Neural crest cell (in vitro differentiated cells): ENCODE measurements at places on chromosomes 4 and X. TPM values are rescaled to one million over a fixed set of nuclear protein-coding genes. Genes with fewer than 3 reads are reported as not detected.

DNA sequence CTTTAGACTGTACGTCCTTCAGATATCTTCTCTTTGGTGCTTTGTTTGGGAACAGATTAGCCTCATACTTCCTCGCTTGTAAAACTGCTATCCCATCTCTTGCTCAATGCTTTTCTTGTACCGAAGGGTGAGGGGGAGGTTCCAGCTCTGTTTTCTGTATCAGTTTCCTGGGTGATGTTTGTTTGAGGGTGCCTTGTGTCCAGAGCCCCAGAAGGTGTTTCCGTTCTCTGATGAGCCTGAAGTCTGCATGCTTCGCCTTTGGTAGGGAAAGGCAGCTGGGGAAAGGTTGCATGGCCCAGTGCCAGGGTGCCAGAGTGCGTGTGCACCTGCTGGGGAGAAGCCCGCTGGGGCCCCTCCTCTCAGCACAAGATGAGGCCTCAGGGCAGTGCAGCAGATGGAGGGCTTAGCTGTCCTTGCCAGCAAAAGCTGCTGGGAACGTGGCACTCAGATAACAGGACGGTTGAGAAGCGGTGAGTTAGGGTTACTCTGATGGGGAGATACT, 73.7 kb downstream of the TBL1X start:
- no peak for DNase-seq

DNA sequence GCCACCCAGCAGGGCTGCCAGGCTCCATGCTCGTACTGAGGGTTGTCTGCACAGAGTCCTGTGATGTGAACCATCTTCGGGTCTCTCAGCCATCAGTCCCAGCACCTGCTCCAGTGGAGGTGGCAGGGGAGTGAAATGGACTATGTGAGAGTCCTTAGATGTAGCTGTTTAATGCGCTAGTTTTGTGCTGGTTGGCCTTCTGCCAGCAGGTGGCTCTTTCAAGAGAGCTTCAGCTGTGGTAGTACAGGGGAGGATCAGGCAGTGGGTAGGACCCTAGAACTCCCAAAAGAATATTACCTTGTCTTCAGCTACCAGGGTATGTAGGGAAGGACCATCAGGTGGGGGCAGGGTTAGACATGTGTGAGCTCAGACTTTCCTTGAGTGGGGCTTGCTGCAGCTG, 1066.0 kb downstream of the GLUD2 start:
- DNase-seq, result no peak

GAGE12H gene
- not detected in 2 replicates for total RNA-seq

- DNase-seq, result no peak
Observed at GRCh38 chr4:105741548-105741947, 33.0 kb downstream of the GSTCD start.

- no peak for DNase-seq
Observed at GRCh38 chr4:147182041-147182440, 236.4 kb upstream of the TTC29 start.

INPP4B gene
- 7.0 and 7.3 TPM in 2 replicates for total RNA-seq

GRCh38 chr4:177555007-177555574, 112.9 kb upstream of the AGA start:
- DNase-seq, result peak; percentile 49

DNA sequence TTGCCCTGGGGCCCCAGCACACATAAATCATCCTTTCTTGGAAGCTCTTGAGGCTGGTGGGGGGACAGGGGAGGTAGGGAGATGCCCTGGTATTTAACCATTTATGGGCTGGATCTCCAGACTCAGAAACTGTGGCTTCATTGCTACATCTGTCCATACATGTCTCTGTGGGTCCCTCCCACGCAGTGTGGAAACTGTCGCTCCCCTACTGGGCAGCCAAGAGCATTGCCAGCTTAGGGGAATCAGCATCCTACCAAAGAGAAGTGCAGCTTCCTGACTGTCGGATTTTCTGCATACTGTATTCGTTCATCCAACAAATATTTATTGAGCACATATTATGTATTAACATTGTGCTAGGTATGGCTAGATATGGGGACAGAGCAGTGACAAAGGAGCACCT, 3.7 kb downstream of the GRIPAP1 start:
- DNase-seq, result no peak

- no peak for DNase-seq
Observed at GRCh38 chrX:154091678-154092077, 5.8 kb downstream of the MECP2 start.

DNA sequence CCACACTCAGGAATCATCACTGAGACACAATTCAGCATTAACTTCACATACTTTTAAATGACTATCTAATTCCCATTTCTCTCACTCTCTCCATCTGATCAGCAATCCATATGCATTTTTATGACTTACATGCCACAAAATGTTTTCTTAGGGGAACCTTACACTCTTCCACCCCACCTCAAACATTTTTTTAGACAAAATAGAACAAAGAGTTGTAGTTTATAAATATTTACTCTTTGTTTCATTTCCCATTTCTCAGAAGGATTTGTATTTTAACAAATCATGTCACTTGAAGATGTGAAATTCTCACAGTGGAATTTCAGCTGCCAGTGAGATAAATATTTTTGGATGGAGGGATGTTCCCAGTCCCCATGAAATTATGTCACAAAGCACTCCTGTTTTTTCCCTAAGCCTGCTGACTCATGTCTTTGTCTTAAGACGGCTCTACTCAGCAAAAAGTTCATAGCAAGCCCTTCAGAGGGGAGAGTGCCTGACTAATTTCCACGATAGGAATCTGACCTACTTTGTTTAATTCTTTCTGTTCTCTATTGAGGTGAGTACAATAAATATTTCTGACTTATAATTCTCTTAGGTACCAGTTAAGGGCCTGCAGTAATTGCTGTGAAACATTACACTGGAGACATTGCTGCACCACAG, 257.7 kb downstream of the THOC2 start:
- no peak for DNase-seq

FGF5 gene
- not detected in 2 replicates for total RNA-seq

FAT1 gene
- 127 and 130 TPM in 2 replicates for total RNA-seq

DNA sequence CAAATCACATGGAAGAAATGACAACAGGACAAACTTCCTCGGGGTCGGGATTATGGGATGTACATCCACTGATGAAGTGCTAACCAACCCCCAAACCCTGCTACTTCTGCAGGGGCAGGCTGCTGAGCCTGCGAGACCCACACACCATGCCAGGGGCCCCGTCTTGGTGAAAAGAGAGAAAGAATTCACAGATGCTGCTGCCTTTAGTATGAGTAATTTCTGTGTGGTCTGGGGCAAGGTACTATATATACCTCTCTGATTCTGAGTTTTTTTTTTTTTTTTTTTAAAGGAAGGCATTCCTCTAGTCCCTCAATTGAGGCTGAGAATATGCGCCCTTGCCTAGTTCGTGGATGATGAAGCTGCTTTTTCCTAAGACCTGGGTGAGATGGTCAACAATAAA, 24.8 kb downstream of the PDHA1 start:
- no peak for DNase-seq

GRCh38 chr4:16263056-16263455, 36.8 kb upstream of the TAPT1 start:
- no peak for DNase-seq

GJB1 gene
- total RNA-seq, result 12.3 and 12.4 TPM in 2 replicates

DNA sequence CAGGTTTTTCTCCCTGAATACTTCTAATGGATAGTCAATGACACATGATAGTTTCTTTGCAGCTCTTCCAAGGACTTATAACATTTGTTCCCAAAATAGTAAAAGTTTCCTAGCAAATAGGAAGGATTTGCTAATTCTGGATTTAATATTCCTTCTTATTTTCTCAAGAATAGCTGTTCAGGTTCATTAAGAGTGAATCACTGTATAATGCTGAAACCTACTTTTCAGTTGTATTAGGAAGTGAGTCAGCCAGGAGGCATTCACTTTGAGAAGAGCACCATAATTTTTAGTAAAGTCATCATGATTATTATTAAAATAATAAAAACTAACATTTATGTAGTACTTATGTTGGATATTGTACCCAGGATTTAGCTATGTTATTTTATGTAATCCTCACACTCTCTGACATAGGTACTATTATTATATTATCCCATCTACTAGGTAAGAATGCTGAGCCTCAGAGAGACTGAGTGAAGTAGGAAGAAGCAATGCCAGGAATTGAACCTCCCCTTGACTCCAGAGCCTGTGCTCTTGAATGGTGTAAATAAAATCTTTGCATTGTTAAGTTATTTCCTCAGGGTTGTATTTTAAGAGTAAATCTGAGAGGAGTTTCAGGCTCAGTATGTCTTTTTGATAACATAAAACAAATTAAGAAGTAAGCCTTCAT, 114.8 kb downstream of the REELD1 start:
- DNase-seq, result no peak

DNA sequence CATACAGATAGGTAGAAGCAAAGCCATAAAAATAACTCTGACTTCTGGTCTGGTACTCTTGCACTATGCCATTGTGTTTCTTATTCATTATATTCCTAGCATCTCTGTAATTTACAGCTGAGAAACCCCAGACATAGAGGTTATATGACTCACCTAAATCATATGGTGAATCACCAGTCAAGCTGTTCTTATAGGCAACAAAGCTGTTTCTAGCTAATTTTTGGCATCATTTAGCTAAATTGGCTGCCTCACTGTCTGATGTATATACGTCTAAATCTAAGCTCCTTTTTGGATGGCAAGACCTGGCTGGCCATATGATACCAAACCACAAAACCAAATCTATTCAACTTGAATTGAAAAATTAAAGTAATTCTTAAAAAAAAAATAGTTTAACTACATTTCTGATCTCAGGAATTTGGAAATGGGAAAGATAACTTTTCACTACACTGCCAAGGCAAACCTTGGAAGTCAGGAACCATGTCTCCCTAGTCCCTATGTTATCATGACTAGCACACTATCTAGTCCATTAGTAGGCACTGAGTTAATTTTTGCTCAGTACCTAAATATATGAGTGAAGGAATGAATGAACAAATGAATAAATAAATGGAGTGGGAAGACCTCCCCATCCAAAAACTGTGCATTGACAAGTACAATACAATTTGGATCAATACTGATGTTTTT, 41.3 kb upstream of the STAG2 start:
- no peak for DNase-seq

DNA sequence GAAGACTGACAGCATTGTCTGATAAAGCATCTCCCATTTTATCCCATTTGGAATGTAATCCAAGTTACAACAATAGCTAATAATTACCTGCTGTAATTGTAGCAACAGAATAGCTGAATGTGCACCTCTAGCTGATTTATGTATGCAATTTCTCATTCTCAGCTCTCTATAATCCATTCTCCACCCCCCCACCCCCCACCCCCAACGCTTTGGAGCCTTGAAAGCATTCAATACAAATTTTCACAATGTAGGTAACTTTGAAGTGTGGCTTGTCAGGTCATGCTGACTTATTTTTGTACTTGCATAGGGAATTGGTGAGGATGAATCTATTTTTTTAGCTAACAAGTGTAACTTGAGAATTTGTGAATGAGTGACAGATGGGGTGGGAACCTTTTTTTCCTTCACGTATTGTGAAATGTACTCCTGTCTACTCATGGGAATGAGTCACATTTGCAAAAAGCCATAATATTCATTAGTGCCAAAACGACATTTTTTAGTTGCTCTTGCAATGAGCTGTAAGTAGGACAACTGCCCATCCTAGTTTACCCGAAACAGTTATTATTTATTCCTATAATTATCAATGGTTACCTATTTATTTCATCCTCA, 159.3 kb downstream of the PALLD start:
- DNase-seq, result no peak

DNA sequence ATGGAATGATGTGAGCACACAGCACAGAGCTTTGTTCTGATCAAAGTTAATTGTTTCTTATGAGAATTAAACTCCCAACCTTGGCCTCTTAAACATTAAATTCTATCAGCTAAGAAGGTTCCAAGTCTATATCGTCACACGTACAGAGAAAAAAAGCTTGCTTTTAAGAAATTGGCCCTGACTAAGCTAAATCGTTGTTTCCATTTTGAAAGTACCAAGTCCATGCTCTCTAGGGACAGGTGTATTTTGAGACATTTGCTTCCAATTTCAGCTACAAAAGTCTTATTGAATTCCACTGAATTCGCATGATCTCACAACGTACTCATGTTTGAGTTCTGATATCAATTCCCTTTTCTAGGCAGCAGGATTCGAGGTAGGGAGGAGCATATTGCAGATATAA, 157.4 kb downstream of the SHROOM3 start:
- no peak for DNase-seq

- DNase-seq, result no peak
Observed at GRCh38 chrX:18039023-18039422, 177.9 kb upstream of the RAI2 start.

CSAG1 gene
- total RNA-seq, result not detected in 2 replicates

GRCh38 chr4:157271166-157271869, 50.8 kb downstream of the GRIA2 start:
- DNase-seq, result no peak

NUDT11 gene
- total RNA-seq, result 39.8 and 41.3 TPM in 2 replicates

DNA sequence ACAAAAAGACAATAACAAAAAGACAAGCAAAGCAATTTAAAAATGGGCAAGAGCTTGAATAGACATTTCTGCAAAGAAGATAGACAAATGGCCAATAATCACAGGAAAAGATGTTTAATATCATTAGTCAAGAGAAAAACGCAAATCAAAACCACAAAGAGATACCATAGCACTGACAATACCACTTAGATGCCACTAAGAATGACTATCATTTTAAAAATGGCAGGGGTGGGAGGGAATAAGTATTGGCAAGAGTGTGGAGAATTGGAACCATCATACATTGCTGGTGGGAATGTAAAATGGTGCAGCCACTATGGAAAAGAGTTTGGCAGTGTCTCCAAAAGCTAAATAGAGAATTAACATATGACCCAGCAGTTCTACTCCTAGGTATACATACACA, 15.1 kb upstream of the EXOC1 start:
- DNase-seq, result no peak

DNA sequence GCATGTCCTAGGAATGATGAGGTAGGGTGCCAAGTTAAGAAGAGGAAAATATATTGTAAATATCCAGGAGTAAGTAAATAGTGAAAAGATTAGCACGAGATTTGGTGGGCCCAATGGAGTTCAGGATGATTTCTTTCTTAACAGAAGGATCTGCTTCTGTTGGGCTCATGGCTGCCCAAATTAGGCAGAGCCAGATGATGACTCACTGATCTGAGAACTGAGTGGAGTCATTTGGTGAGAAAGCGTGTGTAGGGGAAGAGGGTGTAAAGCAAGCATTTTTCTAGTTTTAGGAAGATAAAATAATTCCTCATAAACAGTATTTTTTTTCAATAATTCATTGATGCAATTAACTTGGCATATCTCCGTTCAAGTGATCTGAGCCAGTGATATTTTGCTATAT, 1.6 kb downstream of the TBX22 start:
- no peak for DNase-seq

STAP1 gene
- not detected in 2 replicates for total RNA-seq

DNA sequence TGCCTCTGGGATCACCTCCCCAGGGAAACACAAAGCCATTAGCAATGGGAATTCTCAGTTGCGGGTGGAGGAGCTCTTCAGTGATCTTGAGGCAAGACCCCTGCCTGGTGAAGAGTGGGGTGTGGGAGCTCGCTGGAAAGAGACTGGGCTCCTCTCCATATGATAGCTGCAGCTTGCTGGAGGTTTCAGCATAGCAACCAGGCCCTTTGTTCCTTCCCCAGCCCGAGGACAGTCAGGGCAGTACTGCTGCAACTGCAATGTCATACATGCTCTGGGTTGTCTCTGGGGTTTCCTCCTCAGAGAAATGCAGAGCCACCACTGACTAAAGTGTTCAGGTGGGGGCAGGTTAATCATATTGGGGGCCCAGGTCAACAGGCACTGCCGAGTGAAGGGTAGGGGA, 81.3 kb downstream of the ARHGAP24 start:
- no peak for DNase-seq
